MCF 10A (cell line): ENCODE measurements at places on chromosomes 7 and 10. TPM values are rescaled to one million over a fixed set of nuclear protein-coding genes. Genes with fewer than 3 reads are reported as not detected.

Gene CCDC172
- total RNA-seq: not detected in 2 replicates

DNA sequence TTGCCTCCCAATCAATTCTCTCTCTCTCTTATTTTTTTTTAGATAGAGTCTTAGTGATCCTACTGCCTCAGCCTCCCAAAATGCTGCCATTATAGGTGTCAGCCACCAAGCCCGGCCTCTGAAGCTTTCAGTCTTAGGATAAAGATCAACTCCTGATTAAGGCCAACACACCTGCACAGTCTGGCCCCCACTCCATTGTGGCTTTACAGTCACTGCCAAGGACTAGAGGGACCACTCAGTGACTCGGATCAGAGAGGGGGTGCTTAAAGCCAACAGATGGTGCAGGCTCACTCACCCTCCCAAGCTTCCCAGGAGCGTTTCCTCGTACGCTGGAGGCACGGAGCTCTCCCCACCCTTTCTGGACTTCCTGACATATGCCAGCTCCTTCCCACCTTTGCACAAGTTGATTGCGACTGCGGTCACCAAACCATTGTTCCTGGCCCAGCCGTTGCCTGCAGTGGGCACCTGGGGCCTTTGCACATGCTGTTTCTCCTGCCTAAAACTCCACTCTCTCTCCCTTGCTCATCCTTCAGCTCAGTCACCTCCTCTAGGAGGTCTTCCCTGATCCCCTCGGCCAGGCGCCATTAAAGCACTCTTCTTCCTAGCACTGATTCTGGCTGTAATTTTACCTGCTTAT is 1.7 kb upstream of the CDH23 start:
- no peak for DNase-seq

DNA sequence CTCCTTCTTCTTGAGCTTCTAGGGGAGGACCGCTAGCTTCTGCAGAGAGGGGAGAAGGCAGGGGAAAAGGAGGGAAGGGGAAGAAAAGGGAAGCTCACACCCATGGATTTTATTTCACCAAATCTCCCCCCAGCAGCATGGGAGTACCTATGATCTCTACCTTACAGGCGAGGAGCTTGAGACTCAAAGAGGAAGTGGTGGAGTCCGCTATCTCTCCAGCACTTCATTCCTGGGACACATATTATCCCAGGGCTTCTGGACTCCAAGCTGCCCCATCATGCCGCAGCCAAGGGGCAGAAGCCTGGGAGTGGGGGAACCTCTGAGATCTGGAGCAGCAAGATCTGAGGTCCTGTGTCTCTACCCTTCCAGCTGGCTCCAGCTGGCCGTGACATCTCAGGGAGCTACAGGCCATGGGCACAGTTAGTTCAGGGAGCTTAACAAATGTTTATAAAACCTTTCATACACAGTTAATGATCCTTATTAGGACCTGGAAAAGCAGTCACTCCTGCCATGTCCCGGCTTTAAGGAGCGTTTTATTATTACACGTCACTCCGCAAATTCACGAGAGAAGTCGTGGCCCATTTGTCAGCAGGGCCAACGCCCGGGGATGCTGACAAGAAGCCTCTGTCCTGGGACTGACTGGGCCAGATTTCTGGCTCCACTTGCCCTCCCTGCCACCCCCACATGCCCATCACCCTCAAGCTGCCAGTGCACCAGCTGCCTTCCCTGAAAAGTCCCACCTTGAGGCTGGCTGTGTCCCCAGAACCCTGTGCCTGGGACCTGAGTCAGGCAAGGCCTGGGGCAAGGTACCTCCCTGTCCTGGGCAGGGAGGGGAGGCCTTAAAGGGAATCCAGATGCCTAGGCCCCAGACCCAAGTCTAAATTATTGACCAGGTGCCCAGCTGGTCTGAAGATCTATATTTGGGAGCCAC is 132.1 kb upstream of the ZMIZ1 start:
- no peak for DNase-seq

Gene DLX6
- not detected in 2 replicates for total RNA-seq

Gene HABP2
- total RNA-seq: not detected in 2 replicates

Gene OPN1SW
- total RNA-seq: not detected in 2 replicates
